ENCODE measurements at places on chromosomes 1 and 21.

DNA sequence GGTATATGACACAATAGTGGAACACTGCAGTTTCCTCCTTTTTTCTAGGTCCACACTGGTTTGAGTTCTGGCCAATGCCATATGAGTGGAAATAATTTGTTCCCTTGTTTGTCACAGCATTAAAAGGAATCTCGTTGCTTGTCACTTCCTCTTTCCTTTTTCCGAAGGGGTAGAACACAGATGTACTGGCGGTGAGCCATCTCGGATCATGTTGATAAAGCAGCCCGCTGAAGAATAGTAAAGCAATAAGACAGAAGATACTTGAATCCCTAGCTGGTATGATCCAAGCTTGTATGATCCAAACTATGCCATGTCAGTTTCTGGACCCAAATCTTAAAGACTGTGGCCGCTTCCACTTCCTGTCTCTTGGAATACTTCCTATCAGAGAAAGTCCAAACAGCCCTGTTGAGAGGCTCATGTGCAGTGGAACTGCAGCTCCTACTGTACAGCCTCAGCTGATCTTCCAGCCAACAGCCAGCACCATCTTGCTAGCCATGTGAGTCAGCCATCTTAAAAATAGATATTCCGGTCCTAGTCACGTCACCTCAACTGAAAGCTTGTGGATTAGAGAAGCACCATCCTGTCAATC lies 40.3 kb downstream of the CFHR5 start:
- DNase-seq, result no peak

GRCh38 chr1:208219098-208219658 lies 25.0 kb downstream of the PLXNA2 start:
- DNase-seq, result no peak

GRCh38 chr1:216936779-216937178 lies 213.6 kb upstream of the ESRRG start:
- no peak for DNase-seq

DNA sequence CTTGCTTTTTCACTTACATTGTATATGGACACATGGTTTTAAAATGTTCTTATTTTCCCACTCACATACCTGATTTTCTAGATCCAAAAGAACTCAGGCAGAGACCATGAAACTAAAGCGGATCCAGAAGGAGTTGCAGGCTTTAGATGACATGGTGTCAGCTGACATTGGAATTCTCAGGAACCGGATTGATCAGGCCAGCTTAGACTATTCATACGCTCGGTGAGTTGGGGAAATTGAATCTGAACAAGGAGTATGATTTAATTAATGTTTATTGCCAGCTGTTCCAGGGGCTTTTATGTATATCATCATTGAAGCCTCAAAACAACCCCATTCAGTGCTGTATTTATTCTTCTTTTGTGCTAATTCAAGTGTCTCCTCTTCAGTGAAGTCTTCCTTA lies 12.7 kb downstream of the GORAB start:
- no peak for DNase-seq

DNA sequence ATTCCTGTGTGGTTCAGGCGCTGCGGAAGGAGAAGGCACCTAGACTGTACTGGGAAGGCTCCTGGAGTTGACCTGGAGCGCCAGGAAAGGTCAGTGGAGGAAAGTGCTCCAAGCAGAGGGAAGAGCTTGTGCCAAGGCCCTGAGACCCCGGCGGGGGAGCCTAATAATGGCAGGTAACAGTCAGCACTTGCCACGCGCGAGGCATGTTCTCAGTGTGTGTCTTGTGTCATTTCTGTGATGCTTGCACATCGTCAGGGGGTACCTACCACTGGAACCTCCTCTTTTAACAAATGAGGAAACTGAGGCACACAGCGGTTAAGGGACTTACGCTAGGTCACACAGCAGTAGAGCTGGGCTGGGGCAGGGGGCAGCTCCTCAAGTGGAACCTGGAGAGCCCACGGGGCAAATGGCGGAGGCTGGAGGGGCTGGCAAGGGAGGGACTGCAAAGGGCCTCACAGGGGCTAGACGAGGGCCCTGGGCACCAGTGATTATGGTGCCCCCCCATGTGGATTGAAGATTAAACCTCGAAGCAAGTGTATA lies 976 bp upstream of the BMP8B start:
- no peak for DNase-seq

- DNase-seq, result no peak
Measured at GRCh38 chr1:58502519-58502918, 44.0 kb downstream of the OMA1 start.

GRCh38 chr1:224113545-224113917 lies 380 bp upstream of the FBXO28 start:
- no peak for DNase-seq
